ENCODE measurements at places on chromosomes 5 and 9. TPM values are rescaled to one million over a fixed set of nuclear protein-coding genes. Genes with fewer than 3 reads are reported as not detected.
A peak's percentile ranks its signal among the peaks of the same experiment; 100 is the strongest.

Gene PLPPR1
- total RNA-seq = not detected

Gene ANKRD34B
- not detected for total RNA-seq

Gene PCDHB2
- total RNA-seq = 2.4 TPM

Gene EMB
- total RNA-seq = 31.2 TPM

Gene IFNK
- total RNA-seq = not detected

Gene ECSCR
- total RNA-seq = not detected

Gene APBB3
- 28.1 TPM for total RNA-seq

Gene SGCD
- not detected for total RNA-seq

Gene NMUR2
- total RNA-seq = not detected

Gene TSSK1B
- 0.39 TPM for total RNA-seq

Gene HNRNPH1
- 981 TPM for total RNA-seq

Gene GLRA1
- not detected for total RNA-seq

Gene RMRP
- 17,503 TPM for total RNA-seq

Gene CD72
- total RNA-seq = 1.8 TPM

Gene QSOX2
- 23.7 TPM for total RNA-seq

Gene FCN2
- total RNA-seq = not detected

- DNase-seq = no peak
These were observed 39.5 kb downstream of the PTPN3 start for GRCh38 chr9:109458453-109459211.

- DNase-seq = no peak
These were observed 20.5 kb upstream of the HEXB start for GRCh38 chr5:74664551-74664950.

GRCh38 chr9:25684321-25684720, 6.1 kb upstream of the TUSC1 start:
- no peak for DNase-seq

GRCh38 chr5:151598984-151599383, 7.9 kb upstream of the FAT2 start:
- DNase-seq = peak; percentile 70

DNA sequence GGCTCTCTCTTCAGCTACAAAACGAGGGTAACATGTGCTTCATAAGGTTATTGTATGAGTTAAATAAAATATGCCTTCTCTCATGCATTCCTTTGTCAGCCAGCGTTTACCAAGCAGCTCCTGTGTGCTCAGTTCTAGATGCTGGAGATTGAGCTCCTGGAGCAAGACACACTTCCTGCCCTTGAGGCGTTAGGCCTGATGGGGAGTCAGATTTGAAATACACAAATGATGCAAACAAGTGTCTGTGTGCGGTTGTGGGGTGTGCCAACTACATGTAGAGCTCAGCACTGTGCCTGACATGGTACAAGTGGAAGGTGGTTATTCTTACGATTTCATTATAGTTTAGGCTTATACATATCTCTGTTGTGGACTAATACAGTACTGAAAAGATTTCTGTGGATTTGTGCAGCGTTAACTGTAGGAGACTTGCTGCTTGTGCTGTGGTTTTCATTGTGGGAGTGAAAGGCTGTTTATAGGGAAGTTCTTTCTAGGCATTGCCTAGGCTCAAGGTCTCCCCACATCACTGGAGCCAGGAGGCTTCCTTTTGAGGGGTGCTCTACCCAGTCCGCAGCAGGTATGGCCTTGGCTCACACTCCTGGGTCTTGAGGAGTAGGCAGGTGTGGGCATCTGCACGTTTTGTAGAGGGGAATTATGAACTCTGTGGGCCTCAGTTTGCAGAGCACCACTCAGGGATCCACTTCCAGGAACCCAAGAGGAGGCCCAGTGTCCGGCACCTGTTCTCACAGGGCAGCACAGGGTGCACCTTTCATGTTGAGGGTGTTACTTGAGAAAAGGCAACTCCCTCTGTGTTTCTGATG, 39.8 kb upstream of the ANGPTL2 start:
- peak; percentile 36 for DNase-seq

DNA sequence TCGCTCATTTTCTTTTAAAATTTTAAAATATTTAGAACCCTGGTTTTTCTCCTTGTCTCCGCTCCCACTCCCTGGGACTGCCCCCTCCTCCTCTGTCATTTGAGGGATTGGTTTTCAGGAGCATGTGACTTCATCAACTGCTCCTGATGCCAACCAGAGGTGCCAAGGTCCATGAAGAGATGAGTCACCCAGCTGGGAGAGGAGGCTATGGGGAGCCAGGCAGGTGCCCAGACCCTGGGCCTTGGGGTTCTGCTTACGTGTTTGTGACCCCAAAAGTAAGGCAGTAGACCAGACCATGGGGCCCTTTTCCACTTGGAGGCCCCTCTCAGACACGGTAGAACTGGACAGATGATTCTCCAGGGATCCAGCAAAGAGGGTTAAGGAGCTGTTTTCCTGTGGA, 167.0 kb downstream of the FGF18 start:
- peak; percentile 53 for DNase-seq

DNA sequence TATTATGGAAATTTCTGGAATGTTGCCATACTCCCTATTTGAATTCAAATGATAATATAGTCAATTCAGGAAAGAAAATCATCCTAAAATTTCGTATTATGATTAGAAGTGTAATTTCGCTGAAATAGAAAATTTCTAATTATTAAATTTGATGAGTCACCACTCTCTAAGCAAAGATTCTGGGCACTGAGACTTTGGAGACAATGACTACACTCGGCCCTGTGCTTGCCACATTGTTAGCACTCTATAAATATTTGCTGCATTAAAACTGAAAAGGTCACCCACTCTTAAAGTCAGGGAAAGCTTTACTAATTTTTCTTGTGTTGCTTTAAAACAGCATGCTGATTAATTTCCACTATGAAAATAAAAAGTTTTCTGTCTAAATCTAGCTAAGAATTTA, 240.3 kb downstream of the TLE4 start:
- peak; percentile 5 for DNase-seq

- DNase-seq = no peak
These were observed 18.5 kb downstream of the CD180 start for GRCh38 chr5:67178085-67178484.

- DNase-seq = peak; percentile 77
These were observed 607 bp downstream of the FAXDC2 start for GRCh38 chr5:154849791-154850201.

DNA sequence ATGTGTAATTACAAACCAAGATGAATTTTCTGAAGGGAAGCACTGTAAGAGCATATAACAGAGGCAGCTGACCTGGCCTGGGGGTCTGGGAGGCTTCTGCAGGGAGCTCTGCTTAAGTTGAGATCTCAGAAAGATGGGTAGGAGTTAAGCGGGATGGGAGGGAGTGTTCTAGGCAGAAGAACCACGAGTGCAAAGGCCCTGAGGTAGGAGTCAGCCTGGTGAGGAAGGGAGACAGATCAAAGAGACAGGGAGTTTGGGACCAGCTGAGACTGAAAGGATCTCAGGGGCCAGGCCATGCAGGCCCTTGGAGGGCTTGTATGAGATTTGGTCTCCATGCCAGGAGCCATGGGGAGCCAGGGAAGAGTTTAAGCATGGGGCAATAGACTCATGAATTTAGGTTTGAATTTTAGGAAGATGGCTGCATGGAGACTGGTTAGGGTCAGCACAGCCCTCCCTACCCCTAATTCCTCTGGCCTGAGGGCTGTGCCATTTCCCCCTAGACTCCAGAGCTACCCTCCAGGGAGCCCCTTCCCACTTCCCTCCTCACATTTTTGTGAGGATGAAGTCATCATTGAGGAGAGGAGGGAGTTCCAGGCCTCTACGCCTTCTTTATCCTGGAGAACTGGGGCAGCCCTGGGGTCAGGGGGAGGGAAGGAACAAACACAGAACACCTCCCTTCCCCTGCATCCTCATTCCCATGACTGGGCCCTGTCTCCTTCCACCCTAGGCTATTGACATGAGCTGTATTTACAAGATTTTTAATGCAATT, 4.8 kb upstream of the ARAP3 start:
- DNase-seq = no peak

GRCh38 chr5:35031276-35031675, 16.5 kb downstream of the AGXT2 start:
- DNase-seq = no peak

DNA sequence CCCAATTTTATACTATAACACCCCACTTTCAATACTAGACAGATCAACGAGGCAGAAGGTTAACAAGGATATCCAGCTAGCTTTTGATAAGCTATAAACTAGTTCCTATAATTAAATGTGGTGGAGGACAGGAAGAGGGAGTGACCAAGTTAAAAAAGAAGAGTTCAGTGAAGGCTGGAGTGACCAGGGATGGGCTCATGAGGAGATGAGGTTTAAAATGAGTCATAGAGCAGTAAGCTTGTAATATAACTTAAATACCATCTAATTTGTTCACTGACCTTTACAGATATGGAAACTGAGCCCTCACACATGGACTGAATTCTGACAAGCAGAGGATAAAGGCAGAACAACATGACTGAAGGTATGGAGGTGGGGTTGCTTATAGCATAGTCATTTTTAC, 284.5 kb downstream of the SPATA31D1 start:
- no peak for DNase-seq

GRCh38 chr5:18745042-18745987, 1111.1 kb downstream of the TAF11L14 start:
- no peak for DNase-seq

- DNase-seq = peak; percentile 54
These were observed 103.5 kb downstream of the NDUFAF2 start for GRCh38 chr5:61048534-61048933.

DNA sequence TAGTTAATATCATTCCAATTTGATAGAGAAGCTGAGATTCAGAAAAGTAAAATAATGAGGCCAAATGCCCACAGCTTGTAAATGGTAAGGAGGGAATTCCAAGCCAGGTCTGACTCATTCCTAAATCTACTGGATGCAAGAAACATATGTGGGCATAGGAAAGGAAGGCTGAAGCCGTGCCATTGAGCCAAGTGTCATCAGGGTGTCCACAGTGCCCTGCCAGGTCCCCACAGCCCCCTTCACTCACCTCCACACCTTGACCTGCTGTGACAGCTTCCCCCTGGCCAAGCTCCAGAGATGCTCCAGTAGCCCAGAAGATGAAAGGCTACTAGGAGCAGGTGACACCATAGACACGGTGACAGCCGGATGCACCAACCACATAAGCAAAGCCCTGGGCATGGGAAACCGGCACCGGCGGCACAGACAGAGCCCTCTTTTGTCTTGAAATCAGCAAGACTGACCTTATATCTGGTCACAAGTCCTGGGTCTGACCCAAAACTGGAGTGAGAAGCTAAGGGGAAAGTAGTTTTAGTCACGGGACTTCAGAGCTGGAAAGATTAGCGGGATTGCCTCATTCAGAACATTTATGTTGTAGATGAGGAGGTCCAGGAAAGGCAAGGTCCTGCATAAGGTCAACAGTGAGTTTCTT, 20.1 kb upstream of the FAT2 start:
- peak; percentile 47 for DNase-seq

GRCh38 chr5:123882965-123883345, 371.0 kb downstream of the CSNK1G3 start:
- DNase-seq = no peak

DNA sequence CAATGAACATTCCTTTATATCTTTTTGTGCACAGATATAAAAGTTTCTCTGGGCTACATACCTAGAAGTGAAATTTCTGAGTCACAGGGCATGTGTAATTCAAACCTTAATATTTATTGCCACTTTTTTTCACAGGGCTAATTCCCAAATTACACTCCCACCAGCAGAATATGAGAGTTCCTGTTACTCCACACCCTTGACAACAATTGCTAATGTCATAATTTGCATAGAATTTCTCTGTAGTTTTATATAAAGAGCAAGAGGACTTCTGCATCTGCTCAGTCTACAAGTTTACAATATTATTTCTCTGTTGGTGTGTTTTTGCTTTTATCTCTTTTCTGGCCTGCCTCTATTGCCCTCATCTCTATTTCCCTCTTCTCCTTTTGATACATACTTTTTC, 518.5 kb downstream of the ZNF608 start:
- DNase-seq = no peak

DNA sequence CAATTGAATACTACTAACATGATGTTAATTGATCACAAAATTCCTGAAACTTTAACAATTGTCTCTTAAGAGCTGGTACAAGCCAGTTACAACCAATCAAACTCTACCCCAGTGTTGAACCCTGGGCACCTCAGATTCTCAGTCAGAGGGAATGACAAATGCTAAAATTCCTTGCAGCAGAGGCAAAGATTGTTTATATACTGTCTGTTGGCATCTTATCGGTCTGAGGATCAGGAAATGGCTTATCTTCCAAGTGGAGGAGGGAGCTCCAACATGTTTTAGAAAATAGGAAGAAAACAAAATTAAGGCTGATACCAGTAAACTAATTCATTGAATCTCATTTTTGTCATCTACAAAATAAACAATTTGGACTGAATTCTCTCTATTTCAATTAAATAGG, 527.8 kb upstream of the ZNF608 start:
- DNase-seq = no peak

DNA sequence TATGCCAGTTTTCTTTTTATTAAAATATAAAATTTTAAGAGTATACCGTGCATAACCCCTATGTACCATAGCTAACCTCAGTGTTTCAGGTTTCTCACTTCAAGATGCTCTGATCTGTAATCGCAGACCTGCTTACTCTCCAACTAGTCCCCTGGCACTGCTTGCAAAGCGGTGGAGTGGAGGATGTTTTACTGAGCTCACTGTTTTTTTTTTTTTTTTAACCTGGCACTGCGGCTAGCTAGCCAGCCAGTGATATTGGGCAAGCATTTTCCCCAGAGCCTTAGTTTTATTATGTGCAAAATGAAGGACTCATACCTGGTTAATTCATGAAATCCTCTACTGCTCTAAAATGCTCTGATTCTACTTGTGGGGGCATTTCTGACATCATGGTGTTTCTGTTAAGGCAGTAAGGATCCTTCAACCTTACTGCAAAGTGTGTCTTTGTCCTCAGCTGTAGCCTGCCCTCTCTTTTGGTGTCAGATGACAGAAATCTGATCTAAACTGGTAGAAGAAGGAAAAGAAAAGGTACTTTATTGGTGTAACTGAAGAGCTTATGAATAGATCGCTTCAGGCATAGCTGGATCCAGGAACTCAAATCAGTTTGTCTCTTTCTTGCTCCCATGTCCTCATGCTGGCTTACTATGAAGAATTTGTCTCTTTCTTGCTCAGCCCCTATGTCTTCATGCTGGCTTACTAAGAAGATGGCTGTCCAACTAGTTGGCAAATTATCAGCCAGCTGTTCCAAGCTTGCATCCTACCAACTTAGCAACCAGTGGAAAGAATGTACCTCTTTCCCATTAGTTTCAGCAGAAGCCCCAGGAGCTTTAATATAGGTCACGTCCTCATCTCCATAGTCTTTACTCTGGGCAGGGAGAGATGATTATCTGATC, 59.8 kb downstream of the DOCK2 start:
- DNase-seq = peak; percentile 78

GRCh38 chr9:129899620-129900019, 64.4 kb downstream of the USP20 start:
- DNase-seq = no peak
